ENCODE measurements at places on chromosomes 11 and 22.

GRCh38 chr11:116997071-116997470 lies 101.2 kb downstream of the SIK3 start:
- DNase-seq: no peak

DNA sequence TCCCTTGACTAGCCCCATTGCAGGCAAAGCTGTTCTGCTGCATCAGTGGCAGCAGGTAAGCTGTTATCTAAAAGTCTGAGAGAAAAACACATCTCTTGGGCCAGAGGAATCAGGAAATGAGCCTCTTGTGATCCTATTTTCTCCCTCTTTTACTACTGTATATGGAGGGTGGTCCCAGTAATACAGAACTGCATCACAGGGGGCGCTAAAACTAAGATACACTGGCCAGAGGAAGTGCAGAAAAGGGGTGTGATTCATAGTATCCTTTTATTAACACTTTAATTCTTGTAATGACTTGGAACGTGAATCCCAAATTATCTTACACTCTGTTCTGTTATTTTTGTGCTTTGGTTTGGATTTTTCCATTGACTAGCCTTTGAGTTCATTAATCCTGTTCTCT lies 8.8 kb upstream of the MED17 start:
- DNase-seq: peak; percentile 24

GRCh38 chr11:70731271-70732022 lies 333.1 kb downstream of the CTTN start:
- no peak for DNase-seq

DNA sequence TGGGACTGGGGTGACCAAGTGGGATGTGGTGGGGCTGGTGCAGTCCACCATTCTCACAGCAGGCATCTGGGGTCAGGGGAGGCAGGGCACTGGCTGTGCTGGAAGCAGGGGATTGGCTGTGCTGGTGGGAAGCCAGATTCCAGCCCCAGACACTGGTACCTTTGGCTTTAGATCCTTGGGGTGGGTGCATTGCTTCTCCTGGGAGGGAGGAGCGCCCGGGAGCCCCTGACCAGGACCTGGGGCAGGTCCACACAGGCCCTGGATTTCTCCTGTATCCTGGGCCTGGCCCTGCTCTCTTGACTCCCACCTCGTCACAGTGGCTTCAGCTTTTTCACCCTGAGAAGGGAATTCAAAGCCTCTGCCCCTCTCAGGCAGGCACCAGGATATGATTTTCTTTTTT lies 38.5 kb downstream of the ST3GAL4 start:
- no peak for DNase-seq

- DNase-seq: peak; percentile 36
Observed at GRCh38 chr22:35023692-35024363, 42.1 kb upstream of the ISX start.

DNA sequence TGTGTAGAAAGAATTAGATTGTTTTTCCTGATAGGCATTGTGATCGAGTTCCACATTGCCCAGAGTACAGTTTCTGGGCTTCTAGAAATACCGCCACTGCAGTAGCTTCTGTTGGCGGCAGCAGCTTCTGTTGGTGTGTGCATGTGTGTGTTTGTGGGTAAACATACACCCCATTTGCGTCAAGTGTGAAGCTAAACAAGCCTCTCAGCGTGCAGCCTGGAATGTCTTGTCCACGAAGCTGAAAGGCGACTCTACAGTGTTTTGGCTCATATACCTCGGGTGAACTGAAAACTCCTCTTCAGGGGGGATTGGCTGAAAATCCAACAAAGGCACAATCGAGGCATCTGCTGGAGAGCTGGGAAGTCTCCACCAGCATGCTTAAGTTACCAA lies 112.0 kb upstream of the E2F8 start:
- peak; percentile 52 for DNase-seq

GRCh38 chr11:15640318-15640717 lies 525.6 kb downstream of the INSC start:
- no peak for DNase-seq

- no peak for DNase-seq
Observed at GRCh38 chr11:67680696-67681470, 6.5 kb upstream of the ALDH3B2 start.

DNA sequence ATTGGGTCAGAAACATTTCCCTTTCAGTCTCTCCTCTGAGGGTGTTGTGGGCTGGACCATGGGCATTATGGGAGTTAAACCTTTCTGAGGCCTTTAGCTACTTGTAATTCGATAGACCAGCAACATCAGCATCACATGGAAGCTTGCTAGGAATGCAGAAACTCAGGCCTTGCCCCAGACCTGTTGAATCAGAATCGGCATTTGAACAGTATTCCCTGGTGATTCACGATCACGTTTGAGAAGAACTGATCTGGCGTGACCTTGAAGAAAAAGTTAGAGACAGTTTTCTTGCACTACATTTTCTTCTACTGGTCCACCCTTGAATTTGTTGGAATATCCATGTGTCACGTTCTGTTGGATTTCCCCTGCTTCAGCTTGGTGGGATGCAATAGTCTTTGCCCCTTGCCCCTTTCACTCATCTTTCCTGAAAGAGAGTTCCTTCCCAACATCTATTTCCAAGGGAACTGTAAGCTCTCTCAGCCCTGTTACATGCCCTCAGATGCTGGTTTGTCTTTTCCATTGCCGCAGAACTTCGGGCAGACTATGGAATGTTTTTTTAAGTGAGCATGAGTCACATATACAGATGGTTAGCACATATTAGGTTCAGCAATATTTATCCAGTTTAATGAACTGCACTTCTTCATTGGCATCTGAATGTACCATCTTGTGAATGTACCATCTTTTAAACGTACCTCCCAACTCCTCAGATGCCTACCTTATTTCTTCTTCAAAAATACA lies 23.9 kb downstream of the EHF start:
- DNase-seq: peak; percentile 88

DNA sequence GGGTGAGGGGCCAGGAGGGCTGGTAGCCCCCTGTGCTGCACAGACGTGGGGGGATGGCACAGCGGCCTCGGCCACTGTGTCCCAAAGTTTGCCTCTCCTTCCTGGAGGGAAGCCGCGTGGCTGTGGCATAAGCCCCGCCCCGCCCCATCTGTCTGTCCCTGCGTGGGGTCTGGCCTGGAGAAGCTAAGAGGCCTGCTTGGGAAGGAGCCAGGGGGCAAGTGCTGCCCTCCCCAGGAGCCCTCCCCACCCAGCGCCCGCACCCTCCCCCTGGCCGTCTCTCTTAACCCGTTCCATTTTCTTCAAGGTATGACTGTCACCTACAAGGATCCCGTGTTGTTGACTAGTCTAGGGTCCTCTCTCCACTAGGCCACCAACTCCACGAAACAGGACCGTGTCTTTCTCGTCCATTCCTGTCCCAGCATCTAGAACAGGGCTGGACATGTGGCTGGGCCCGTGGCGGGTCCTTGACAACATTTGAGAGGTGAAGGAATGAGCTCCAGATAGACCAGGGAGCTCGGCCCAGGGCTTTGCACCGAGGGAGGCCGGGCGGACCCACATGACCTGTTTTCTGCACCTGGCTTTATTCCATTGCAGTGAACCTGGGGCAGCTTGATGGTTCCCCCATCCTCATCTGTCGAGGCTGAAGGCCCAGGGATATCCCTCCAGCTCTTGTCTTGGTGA lies 428.0 kb downstream of the TBC1D22A start:
- no peak for DNase-seq

GRCh38 chr11:2535673-2536439 lies 91.0 kb downstream of the KCNQ1 start:
- peak; percentile 22 for DNase-seq

DNA sequence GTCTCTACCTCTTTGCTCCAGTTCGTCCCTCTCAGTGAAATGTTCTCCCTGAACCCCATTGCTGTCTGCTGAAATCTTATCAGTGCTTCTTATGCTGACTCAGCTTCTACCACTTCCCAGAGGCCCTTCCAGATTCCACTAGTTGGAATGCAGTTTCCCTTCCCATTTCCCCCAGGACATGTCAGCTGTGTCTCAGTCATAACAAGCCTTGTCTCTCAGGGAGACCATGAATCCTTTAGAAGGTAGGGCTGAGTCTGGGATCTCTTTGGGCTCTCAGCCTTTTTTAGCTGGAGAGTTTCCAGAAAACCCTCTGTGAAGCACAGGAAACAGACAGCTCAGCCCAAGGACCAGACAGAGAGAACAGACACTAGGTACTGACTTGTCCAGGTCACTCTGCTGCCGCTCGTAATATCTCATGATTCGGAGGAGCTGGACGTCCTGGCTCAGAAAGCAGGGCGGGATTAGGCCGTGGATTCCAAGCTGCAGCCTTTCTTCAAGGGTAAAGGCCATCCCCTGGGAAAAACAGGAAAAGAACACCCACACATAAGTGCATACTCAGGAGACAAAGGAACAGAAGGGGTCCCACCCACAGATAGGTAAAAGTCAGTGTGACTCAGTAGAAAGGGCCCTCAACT lies 113.0 kb downstream of the ME3 start:
- peak; percentile 85 for DNase-seq

GRCh38 chr22:29727131-29727523 lies 7.3 kb downstream of the CABP7 start:
- DNase-seq: peak; percentile 47

DNA sequence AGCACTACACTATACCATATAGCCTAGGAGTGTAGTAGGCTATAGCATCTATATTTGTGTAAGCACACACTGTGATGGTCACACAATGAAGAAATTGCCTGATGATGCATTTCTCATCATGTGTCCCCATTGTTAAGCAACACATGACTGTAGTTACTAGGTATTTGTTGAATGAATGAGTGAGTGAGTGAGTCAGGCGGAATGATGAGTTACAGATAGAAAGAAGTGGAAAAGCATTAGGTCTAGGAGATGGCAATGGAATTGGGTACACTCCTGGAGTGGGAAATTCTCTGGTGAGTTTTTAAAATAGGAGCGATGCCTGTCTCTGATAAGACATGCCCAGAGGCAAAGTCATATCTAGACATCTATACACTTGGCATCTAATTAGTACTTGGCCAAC lies 160.5 kb upstream of the TBCEL start:
- DNase-seq: no peak

- DNase-seq: peak; percentile 75
Observed at GRCh38 chr11:135027461-135027860, 615.4 kb upstream of the B3GAT1 start.

DNA sequence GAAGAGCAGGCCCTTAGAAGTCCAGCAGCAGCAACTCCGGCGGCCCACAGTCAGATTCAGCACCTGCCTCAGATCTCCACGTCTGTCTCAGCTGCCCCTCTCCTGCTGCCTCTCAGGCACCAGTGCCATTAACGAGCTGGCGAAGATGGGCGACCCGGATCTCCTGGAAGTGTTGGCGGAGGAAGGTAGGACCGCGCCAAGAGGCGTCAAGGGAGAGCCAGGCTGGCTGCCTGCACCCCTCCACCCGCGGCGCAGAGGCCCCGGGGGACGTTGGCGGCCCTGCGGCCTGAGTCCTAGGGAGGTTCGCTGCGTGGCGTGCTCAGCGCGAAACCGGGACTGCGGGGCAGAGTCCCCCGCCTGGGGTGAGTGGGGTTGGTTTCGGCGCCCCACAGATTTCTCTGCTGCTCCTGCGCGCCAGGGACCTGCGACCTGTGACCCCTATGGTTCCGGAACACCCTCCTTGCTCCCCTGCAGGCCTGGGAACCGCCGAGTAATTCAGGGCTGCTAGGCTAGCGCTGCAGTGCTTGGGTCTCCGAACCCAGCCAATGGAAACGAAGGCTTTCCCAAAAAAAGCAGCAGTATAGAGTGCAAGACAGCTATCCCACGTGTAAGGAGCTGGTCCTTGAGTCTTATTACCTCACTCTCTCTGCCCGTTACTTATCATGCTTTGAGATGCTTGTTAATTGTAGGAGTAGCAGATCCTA lies 615 bp downstream of the ANO5 start:
- DNase-seq: no peak

GRCh38 chr11:30653606-30654005 lies 67.5 kb upstream of the MPPED2 start:
- DNase-seq: peak; percentile 5

GRCh38 chr11:35344681-35345574 lies 74.4 kb downstream of the SLC1A2 start:
- DNase-seq: no peak

GRCh38 chr22:42895541-42895981 lies 38.5 kb upstream of the ARFGAP3 start:
- DNase-seq: no peak

DNA sequence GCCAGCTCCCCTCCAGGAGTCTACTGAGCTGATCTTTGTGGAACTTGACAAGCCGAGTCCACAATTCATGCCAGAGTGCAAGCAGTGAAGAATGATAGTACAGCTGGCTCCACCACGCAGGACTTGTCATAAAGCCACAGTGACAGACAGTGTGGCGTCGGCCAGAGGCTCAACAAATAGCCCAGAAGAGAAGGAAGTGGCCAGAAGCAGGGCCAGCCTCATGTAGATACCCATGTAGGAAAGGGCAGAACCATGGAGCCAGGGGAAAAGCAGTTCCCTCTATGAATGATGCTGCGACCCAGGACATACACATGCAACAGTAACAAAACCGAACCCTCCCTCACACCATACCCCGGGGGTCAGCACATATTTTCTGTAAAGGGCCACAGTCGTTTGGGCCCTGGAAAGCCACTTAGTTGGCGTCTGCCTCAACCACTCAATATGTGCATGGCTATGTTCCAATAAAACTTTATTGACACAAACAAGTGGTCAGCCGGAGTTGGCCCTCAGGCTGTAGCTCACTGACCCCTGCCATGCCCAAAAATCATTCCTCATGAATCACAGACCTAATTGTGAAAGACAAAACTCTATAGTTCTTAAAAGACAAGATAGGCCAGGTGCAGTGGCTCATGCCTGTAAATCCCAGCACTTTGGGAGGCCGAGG lies 161.4 kb downstream of the BRD1 start:
- no peak for DNase-seq
